ENCODE measurements at places on chromosomes 2 and 18.

GRCh38 chr2:233544200-233544610 is 22.4 kb downstream of the USP40 start:
- peak; percentile 65 for DNase-seq

DNA sequence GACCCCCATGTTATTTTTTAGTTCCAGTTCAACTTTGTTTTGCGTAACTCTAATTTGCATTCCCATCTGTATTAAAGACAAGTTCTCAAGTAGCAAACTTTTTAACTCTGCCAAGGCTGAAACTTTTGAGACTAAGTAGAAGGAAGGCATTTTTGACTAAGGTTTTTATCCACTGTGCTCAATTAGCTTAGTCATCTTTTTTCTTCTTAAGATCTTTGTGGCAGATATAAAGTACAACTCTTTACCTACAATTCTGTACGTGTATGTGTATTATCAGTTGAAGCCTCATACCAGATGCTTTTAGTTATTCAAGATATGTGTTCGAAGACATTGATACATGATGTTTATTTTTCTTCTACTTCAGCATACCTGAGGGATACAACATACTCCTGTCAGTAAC is 41.6 kb downstream of the CREB1 start:
- no peak for DNase-seq

GRCh38 chr2:65256054-65256453 is 28.4 kb downstream of the ACTR2 start:
- DNase-seq, result no peak

GRCh38 chr2:191836471-191836852 is 10.4 kb downstream of the CAVIN2 start:
- no peak for DNase-seq

- no peak for DNase-seq
These were observed 19.3 kb upstream of the NCK2 start for GRCh38 chr2:105725388-105725787.

DNA sequence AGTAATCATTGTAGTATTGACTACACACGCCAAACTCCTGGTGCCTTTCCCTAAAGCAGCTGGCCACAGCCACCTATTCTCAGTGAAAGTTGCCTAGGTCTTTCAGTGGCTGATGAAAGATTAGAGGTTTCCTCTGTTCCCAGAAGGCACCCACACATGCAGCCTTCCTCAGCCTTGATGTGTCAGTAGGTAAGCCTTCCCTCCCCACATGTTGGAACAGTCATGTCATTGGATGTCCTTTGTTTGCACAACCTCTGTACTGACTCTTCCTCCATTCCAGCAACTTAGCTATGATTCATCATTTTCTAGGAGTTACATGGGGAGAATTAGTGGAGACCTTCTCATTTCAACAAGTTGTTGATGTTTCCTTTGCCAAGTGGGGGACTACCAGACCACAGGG is 630.8 kb upstream of the SLC39A10 start:
- DNase-seq, result no peak

- no peak for DNase-seq
These were observed 157.5 kb upstream of the CAVIN2 start for GRCh38 chr2:192004188-192004963.

GRCh38 chr2:71895320-71896161 is 252.1 kb downstream of the CYP26B1 start:
- no peak for DNase-seq

DNA sequence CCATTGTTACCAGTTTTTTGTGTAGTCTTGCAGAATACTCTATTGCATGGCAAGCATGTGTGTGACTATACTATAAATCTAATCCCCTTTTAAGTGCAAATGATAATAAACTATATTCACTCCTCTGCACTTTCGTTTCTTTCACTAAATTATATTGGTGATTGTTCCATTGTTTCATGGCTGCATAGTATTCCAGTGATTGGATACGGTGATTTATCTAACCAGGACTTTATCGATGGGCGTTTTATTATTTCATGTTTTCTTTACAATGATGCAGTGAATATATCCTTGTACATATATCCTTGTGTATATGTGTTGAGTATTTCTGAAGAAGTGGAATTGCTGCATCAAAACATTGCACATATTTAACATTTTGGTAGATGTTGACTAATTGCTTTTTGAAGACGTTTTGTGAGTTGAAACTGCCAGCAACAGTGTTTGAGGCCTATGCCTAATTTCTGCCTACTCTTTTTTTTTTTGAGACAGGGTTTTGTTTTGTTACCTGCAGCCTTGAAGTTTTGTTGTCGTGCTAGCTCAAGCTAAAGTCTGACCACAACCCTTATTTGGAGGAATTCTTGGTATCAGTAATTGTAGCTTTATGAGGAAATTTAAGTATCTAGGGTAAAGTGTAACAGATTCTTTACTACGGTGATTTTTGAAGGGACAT is 2.7 kb downstream of the MIB1 start:
- no peak for DNase-seq

GRCh38 chr18:42758852-42759251 is 356.6 kb downstream of the RIT2 start:
- no peak for DNase-seq

GRCh38 chr2:7028846-7029245 is 111.6 kb downstream of the RNF144A start:
- no peak for DNase-seq

DNA sequence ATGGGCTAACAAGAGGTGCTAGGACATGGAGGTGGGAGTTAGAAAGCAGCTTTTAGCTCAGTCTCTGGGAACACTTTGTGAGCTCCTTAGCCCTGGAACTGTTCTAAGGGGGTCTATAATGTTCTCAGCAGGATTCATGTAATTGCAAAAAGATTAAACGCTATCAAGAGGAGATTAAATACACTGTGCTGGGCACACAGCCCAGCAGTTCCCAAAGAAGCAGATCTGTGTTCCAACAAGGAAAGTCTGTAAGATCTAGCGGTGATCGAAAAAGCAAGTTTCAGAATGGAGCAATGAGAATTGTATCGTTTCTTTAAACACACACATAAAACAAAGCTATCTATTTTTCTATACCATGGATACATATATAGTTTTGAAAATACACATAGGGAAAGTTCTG is 2.4 kb upstream of the ARID5A start:
- DNase-seq, result no peak

- DNase-seq, result no peak
These were observed 49.3 kb downstream of the SLC39A10 start for GRCh38 chr2:195706161-195706900.

- peak; percentile 6 for DNase-seq
These were observed 1304.4 kb upstream of the ACVR2A start for GRCh38 chr2:146540271-146540932.

DNA sequence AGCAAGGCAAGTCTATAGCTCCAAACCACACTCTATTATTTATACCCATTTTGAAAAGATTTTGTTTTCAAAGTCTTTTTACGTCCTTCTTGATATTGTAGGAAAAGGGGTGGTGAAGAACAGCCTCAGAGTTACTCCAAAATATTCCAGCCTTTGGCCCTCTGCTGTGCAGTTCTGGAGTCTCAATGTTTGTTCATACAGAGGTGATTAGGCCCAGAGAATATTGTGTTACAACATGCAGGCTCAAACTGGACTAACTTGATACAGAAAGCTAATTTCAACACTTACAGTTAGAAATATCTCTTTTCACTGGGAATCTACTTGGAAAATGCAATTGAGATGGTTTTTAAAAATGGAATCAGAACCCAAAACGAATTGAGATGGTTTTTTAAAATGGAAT is 40.4 kb upstream of the SLC25A52 start:
- no peak for DNase-seq

DNA sequence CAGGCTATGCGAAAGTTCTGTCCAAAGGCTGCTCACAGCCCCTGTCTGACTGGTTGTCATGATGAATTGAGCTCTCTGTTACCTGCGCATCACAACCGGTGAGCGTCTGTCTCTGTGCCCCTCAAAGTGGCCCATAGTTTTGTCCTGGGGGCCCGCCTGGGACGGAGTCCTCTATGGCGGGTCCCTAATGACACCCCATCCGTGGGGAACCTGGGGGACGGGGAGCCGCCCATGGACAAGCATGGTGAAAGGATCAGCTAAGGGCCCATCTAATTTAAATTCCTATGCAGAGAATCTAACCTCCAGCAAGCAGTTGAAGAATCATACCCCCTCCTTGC is 473 bp downstream of the ELMOD3 start:
- no peak for DNase-seq

- peak; percentile 19 for DNase-seq
These were observed at the start of gene NOL4 for GRCh38 chr18:34224423-34225217. TSS of gene NOL4 (minus strand) at chr18:34224913. CDS start at chr18:34223253, 1,660 bp downstream.

GRCh38 chr2:43019536-43020183 is 206.7 kb downstream of the ZFP36L2 start:
- DNase-seq, result no peak

DNA sequence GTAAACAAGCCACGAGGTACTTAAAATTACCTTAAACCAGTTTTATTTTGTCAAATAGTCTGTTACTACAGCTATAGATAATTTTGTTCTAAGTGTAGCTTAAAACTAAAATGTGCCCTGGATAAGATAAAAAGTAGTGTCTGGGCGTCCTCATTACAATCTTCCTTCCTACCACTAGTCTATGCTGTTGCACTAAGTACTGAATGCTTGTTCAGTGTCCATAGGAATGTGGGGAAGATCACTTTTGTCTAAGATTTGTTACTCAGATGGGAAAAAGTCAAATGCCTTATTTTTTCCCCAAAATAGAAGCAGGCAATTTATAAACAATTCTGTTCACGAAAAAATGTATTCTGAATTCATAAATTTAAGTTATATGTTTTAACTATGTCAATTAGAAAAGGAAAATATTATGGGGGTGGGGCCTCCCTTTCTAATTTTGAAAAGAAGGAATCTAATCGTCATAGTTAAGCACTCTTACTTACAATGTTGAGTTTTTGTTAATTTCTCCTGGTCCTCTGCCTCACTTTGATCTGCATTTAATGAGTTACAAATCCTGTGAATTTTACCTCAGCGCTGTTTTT is 140.4 kb upstream of the VRK2 start:
- peak; percentile 57 for DNase-seq

GRCh38 chr2:54559593-54560145 is 103.5 kb downstream of the SPTBN1 start:
- peak; percentile 91 for DNase-seq

GRCh38 chr2:236434593-236434992 is 135.0 kb upstream of the ACKR3 start:
- no peak for DNase-seq

- no peak for DNase-seq
These were observed 1025.1 kb downstream of the LRP1B start for GRCh38 chr2:141105763-141106162.

GRCh38 chr2:204293884-204294747 is 251.2 kb upstream of the PARD3B start:
- no peak for DNase-seq

- no peak for DNase-seq
These were observed 66.3 kb upstream of the GPR45 start for GRCh38 chr2:105175231-105175630.

DNA sequence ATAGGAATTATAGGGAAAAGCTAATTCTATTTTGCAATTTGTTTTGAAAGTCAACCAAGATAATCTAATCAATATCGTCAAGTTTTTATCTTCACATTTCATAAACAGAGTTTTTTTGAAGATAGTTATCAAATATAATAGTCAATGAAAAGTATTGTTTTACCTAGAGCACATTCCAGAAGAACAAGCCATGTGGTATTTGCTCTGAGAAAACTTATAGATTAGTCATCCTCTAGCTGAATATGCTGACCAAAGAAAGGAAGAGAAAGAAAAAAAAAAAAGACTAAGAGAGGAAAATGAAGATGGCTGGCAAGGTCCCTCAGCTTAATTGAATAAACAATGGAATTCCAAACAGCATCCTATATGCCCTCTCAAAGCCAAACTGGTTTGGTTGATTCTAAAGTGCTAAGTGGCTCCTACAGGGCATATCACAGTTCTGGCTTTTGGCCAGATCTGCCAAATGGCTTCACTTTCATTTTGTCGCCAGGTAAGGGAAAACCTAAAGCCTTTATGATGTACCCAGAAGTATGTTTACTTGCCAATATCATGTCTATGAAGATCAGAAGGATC is 132.6 kb downstream of the VWC2L start:
- DNase-seq, result no peak

DNA sequence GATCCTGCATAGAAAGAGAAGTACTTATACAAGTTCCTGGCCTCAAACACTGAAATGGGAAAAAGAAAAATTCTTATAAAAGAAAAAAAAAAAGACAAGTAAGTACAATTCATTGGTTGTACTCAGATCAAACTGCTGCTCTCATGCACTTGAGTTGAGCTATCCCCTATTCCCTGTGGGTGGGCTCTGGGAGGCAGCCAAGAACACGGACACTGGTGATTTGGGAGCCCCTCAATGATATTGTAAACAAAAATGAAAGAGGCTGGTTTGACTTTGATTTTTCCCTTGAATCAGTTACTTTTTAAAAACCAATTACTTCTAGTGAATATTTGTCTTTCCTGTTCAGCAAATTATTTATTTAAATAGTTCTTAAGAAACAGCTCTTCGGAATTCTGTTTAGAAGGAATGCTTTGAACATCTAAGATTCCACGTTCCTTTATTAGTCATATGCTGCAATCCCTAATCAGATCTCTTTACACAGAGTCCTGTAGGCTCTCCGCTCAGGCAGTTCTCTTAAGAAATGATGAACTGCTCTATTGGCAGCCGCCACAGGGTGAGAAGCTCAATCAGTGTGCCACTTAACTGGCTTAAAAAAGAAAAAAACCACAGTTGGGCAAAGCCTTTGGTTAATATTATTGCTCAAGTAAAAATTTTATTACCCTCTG is 225.1 kb downstream of the TMEM182 start:
- DNase-seq, result no peak

- DNase-seq, result no peak
These were observed 1286.2 kb downstream of the SUCLG1 start for GRCh38 chr2:83172841-83173240.

DNA sequence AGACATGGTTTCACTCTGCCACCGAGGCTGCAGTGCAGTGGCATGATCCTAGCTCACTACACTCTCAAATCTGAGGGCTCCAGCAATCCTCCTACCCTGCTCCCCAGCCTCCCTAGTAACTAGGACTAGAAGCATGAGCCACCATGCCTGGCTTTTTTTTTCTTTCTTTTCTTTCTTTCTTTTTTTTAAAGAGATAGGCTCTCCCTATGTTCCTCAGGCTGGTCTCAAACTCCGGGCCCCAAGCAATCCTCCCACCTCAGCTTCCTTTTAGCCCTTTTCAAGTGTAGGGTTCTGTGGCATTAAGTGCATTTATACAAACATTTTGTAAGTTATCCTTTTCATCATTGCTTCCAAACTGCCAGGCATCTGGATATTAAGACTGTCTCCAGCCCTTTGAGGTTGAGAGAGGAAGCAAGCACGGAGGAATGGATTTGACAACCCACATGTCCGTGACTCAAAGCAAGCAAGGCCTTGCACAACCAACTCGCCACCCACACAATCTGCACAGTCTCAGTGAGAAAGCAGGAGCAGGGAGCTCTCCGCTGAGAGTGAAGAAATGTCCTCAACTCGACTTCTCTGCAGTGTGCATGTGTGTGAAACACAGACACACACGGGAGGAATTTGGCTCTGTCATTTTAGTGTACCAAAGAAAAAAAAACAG is 65.6 kb downstream of the ATP8B1 start:
- DNase-seq, result no peak

DNA sequence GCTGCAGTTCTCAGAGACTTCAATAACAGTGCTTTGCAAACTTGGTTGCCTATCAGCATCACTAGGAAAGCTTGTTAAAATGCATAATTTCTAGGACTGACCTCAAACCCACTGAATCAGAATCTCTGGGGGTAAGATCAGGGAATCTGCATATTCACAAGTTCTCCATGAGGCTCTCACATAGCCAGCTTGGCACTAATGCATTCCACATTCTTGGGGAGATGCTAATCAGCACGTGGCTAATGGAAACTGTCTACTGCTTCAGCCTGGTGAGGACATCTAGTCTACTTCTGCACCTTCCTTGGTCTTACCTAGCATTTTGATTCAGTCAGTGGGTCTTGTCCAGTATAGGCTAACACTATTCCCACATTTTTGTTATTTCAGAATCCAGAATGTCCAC is 56.3 kb downstream of the RBKS start:
- DNase-seq, result no peak

Data from endothelial cell of umbilical vein (primary cell).